ENCODE measurements at places on chromosomes 16 and 17. TPM values are rescaled to one million over a fixed set of nuclear protein-coding genes. Genes with fewer than 3 reads are reported as not detected.

The TBC1D16 gene
- total RNA-seq: 41.9 TPM

DNA sequence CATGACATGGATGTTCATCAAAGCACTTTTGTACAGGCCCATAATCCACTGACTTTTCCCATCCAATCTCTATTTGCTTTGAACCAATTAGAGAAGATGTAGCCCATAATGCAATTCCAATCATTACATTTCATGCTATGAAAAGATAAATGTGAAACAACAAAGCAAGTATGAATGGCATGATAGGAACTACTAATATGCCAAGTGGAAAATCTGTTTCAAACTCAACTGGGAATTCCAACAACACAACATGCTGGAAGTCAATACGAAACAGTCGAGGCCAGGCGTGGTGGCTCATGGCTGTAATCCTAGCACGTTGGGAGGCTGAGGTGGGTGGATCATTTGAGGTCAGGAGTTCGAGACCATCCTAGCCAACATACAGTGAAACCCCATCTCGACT, 39.6 kb upstream of the TMEM97 start:
- no peak for DNase-seq

- DNase-seq: no peak
These were observed 211.7 kb upstream of the CDH5 start for GRCh38 chr16:66154801-66155200.

The KRTAP3-2 gene
- total RNA-seq: not detected

DNA sequence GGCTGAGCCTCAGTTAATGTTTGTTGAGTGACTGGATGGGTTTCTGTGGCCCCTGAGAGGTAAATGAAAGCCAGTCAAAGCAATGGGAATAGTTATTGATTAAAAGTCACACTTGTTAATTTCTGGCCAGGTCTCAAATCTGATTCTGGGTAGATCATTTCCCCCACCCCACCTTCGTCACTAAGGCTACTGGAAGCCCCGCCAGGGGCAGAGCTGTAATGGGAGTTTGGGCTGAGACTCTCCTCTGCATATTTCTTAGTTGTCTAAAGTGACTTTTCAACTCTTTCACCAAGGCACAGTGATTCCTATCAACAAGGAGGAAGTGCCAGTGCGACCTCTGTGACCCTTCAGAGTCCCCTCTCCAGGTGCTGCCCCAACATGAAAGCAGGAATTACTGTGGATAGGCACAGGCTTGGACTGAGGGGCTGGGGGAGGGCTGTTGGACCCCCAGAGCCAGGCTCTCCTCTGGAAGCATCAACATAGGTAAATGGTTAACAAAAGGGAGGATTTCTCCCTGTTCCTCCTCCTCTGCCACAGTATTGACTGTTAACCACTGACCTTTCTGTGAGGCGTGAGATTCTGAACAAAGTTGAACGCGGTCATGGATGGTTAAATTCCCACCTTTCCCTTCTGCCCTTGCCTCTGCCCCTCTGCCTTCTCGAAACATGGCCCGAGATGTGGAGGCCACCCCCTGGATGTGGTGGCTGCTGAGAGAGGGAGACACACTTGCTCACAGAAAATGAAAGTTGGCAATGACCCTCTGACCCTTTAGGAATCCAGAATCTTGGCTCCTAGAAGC, 20.8 kb upstream of the TBX2 start:
- DNase-seq: no peak

DNA sequence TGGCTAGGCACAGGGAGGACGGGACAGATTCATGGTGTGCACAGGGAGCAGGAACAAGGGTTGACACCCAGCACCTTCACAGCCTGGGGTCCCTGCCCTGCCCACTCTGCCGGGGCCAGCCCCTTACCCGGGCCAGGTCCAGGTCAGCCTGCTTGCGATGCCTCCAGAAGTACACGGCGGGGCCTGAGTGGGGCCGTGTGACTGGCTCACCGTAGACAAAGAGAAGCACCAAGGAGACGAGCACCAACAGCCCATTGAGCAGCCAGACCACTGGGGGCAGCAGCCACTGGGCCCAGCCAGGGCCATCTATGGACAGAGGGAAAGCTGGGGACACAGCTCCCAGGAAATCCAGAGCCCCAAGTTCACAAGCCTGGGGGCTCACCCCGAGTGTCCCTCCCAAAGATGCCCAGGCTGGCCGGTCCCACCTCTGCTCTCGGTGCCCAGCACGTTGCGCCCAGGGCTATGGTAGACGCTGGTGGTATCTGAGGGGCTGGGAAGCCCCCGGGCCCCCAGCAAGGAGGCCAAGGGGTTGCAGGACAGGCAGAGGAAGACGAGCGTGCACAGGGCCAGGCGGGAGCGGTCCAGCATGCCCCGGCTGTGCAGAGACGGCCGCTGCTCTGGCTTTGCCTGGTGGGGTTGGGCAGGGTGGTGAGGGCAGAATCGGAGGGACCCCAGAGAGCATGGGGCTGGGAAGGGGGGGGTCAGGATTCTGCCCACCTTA, 19.8 kb downstream of the SREBF1 start:
- DNase-seq: no peak

The CPNE7 gene
- 8.9 TPM for total RNA-seq

GRCh38 chr16:10995565-10995964, 51.2 kb downstream of the CLEC16A start:
- no peak for DNase-seq

- DNase-seq: no peak
These were observed 631 bp downstream of the TBL3 start for GRCh38 chr16:1972490-1972877.

The ASGR1 gene
- 0.50 TPM for total RNA-seq

DNA sequence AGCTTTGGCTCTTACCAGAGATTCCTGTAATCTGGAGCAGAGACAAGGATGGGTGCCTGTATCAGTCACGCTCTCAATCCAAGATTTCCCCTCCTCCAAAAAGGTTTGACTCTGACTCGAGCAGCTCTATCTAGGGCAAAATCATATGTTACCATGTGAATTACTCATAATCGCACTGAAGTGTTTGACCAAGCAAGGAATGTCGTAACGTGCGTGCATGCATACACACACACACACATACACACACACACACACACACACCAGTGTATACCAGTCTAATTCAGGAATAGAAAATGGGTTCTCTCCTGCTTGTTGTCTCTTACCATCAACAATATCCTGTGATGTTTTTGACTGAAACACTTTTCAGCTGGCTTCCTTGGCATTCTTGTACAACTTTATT, 835.1 kb downstream of the KCNJ2 start:
- no peak for DNase-seq

All from prostate gland (tissue), 2 donors.